ENCODE measurements at places on chromosomes 11 and 22.
A peak's percentile ranks its signal among the peaks of the same experiment; 100 is the strongest.

GRCh38 chr22:36768141-36768540 is 7.8 kb downstream of the IFT27 start:
- DNase-seq: no peak

GRCh38 chr11:61667684-61668305 is 12.4 kb upstream of the DAGLA start:
- no peak for DNase-seq

DNA sequence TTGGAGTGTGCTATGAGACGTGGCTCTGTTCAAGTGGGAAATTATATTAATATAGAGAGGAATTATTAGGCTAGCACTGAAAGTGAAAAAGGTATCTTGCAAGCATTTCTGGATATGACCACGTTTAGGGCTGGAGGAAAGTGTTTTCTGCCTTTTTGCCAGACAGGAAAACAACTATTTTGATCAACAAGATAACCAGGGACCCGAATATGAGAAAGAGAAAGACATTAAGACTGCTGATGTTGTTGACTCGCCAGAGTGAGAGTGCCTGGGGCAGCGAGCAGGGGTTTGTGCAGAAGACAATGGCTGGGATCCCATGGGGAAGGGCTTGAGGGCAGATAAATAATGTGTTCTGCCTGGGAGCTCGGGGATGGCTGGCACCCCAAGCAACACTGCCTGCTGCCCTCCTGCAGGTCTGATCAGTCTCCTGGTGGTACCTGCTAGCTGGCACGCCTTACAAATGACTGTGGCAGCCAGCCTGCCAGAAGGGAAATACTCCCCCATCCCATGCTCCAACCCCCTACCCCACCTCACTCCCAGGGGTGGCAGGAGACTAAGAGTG is 23.1 kb upstream of the CHST1 start:
- no peak for DNase-seq

DNA sequence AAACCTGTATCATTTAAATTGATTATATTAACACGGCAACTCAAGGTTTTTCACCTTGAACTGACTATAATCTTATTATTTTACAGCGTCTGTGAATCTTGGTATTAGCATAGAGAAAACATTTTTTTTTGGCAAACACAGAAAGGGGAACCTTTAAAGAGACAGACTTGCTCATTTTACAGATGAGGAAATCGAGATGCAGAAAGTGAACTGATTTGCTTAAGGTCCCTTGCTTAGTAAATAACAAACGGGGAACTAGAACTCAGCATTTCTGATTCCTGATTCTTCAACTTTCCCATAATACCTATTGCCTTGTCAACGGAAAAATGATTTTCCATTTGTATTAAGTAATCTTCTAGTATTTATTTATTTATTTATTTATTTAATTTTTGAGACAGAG is 33.2 kb upstream of the CECR2 start:
- DNase-seq: no peak

DNA sequence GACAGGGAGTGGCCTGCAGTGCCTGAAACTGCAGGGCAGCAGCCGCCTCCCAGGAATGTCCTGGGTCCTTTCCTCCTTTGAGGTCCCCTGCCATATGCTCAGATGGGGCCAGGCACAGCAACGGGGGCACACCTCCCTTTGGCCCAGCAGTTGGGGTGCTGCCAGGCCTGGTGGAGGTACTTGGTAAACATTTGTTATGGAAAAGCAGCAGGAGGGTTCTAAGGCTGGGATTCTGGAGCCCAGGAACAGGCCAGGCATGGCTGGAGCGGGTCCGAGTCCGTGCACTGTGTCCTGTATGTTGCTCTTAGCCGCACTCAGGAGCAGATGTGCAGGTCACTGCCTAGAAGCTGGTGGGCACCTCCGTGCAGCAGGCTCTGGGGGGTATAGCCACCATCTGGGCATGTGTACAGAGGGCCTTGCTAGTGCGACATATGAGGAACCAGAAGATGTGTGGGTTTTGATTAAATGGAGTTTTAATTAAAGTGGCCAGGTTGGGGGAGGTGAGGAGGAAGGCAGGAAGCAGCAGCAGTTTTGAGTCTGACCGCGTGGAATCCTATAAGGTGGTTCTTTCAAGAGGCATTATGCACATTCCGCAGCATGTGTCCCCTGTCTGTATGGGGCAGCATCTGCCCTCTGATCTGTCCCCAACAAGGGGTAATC is 1.5 kb downstream of the ADORA2A start:
- DNase-seq: no peak

GRCh38 chr11:112581747-112582146 is 321.1 kb upstream of the PLET1 start:
- DNase-seq: no peak

GRCh38 chr11:6061475-6061874 is 30.9 kb upstream of the OR56A1 start:
- DNase-seq: no peak

DNA sequence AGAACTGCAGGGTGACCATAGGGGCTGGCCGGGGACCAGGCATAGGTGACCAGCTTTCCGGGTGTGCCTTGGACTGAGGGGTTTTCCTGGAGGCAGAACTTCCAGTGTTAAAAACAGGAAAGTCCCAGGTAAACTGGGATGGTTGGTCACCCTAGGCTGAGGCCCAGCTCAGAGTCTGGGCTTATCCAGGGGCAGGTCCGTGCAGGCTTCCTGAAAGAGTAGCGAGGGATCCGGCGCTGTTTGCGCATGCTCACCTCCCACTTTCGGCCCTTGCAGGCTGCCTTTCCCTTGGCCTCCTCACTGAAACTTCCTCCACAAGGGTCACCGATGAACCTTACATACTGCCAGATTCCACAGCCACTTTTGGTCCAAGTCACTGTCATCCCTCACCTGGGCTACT is 119.8 kb upstream of the PLET1 start:
- DNase-seq: no peak

- DNase-seq: peak; percentile 70
These were observed 129.0 kb downstream of the NECTIN1 start for GRCh38 chr11:119599864-119600541.

- no peak for DNase-seq
These were observed 9.5 kb upstream of the CATSPER1 start for GRCh38 chr11:66035653-66036333.

DNA sequence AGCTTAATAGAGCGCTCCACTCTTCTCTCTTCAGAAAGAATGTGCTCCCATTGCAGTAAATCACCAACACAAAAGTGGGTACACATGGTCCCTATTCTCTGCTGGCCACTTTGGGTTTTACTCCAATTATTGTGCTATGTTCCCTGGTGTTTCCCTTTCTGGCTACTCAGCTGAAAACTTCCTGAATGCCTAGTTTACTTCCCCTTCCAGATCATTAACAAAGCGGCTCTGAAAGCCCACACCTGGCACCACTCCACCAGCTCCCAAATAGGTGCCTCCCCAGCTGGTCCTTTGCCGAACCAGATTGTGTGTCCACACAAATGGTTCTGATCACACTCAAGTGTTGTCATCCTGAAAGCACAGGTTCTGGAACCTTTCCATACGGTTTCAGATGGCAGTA is 443.7 kb downstream of the NTM start:
- DNase-seq: no peak

DNA sequence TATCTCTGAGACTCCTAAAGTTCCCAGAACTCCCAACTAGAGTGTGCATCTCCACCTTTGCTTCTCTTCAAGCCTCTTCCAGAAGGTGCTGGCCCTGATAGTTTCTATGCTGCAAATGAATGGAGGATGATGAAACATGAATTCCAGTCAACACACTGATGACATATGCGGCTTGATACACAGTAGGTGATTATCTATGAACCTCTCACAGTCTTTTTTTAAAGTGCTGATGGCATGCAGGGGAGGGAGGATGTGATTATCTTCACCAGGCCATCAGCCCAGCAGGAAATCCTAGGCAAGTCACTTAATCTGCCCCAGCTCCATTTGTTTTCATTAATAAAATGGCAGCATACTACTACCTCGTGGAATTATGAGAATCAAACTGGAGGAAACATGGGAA is 548.5 kb downstream of the SOX6 start:
- no peak for DNase-seq

DNA sequence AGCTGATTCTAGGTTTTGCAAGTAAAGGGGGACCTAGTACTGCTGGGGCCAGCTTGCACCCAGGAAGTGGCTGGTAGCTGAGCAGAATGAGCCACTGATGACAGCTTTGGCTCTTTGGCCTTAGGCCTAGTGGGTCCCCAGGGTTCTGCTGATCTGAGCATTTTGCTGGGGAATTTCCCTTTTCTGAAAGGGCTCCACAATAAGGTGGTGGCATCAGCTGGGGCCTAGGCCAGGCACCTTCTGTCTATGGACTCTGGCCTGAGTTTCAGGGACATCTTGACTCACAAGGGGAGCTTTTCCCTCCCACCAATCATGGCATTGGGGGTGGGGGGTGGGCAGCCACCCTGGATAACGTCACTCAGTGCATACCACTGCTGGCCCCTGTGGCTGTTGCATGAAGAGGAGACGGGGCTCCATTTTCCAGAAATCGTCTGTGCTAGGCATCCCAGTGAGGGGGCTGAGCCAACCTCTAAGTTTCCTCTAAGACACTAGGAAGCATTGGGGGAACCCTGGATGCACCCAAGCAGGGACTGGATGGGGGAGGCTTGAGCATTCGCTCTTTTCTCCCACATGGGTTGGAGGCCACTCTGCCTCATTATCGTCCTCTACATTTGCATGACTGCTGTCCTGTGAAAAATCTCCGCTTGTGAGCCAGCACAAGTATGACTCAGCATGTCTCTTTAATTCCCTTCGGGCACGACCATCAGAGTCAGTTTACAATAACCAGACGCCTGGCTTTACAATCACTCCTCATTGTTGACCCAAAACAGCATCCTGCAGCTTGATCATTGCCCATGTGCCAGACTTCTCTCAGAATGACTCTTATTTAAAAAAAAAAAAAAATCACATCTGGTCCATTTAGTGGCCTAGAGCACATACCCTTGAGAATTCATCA is 145.0 kb upstream of the THY1 start:
- no peak for DNase-seq

GRCh38 chr11:94926698-94927237 is 46.6 kb downstream of the CWC15 start:
- no peak for DNase-seq

DNA sequence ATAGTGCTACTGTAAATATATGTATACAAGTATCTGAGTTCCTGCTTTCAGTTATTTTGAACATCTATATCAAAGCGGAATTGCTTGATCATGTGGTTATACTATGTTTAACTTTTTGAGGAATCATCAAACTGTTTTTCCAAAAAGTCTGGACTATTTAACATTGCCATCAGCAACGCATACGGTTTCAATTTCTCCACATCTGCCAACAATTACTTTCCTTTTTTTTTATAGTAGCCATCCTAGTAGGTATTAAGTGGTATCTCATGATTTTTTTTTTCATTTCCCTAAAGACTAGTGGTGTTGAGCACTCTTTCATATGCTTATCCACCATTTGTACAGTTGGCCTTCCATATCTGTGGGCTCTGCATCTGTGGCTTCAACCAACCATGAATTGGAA is 1.3 kb upstream of the UBE4A start:
- no peak for DNase-seq

DNA sequence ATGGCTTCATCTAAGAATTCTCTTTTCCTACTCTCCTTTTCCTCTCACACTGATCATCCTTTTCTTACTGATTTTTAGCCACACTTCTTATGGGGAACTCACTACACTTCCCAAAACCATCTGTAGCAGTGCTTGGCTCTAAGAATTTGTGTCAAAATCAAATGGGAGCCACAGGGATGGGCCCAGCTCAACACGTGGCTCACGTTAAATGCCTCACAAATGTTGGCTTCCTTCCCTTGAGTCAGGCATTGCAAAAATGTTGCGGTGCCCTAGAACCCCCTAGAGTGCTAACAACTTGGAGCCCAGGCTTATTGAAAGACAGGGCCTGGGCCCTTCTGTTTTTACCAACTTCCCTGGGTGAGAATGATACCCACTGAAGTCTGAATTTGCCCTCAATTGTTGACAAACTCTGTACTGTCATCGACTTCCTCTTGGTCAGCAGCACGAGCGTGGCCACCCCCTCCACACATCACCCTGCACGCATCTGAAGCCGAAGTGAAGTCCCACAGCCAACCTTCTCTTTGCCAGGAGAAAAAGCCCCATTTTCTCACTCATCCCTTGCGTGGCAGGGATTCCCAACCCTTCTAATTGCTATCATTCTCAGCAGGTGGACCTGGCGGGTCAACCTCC is 69.7 kb downstream of the ELFN2 start:
- no peak for DNase-seq

GRCh38 chr11:65112546-65113360 is 1.1 kb downstream of the TM7SF2 start:
- no peak for DNase-seq

DNA sequence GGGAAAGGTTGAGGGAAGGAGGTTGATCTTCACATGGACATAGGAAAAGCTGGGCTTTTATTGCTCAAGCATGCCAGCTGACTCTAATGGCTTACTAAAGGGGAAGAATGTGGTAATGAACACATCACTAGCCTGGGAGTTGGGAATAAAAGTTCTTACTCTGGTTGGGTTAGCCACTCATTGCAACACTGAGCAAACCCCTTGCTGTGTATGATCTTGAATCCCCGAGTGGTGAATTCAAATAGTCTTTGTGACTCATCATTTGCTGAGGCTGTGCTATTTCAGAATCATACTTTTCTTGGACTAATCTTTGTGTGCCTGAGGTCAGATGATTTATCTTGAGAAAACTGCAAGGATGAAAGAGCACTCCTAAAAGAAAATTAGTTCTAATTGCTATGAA is 304.1 kb upstream of the ANO5 start:
- no peak for DNase-seq

DNA sequence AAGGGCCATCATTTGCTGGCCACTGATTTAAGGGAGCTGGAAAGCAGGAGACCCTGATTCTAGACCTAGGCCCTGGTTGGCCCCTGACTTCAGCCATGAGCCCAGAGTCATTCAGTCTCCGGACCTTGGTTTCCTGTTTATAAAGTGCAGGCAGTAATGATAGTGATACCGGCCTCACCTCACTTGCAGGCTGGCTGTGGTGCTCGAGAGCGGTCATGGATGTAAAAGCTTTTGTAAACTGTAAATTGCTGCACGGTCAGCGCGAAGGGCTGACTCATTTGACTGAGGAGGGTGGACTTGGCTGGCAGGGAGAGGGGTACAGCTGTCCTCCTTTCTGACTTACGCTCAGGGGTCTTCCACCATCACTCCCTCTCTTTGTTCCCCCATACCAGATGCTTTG is 37.4 kb downstream of the FBLN1 start:
- no peak for DNase-seq

DNA sequence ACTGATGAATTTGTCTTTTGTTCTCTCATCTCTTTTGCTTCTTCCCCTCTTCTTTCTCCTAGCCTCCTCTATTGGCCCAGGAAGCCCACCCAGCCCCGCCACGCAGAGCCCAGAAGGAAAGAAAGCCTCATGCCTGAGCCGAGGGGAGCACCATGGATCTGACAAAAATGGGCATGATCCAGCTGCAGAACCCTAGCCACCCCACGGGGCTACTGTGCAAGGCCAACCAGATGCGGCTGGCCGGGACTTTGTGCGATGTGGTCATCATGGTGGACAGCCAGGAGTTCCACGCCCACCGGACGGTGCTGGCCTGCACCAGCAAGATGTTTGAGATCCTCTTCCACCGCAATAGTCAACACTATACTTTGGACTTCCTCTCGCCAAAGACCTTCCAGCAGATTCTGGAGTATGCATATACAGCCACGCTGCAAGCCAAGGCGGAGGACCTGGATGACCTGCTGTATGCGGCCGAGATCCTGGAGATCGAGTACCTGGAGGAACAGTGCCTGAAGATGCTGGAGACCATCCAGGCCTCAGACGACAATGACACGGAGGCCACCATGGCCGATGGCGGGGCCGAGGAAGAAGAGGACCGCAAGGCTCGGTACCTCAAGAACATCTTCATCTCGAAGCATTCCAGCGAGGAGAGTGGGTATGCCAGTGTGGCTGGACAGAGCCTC is 3.8 kb downstream of the ZBTB16 start:
- DNase-seq: no peak

- no peak for DNase-seq
These were observed 70.7 kb downstream of the TEAD1 start for GRCh38 chr11:12744826-12745502.
